ENCODE measurements at places on chromosomes 7 and 10. TPM values are rescaled to one million over a fixed set of nuclear protein-coding genes. Genes with fewer than 3 reads are reported as not detected.

The ASB10 gene
- total RNA-seq: not detected

DNA sequence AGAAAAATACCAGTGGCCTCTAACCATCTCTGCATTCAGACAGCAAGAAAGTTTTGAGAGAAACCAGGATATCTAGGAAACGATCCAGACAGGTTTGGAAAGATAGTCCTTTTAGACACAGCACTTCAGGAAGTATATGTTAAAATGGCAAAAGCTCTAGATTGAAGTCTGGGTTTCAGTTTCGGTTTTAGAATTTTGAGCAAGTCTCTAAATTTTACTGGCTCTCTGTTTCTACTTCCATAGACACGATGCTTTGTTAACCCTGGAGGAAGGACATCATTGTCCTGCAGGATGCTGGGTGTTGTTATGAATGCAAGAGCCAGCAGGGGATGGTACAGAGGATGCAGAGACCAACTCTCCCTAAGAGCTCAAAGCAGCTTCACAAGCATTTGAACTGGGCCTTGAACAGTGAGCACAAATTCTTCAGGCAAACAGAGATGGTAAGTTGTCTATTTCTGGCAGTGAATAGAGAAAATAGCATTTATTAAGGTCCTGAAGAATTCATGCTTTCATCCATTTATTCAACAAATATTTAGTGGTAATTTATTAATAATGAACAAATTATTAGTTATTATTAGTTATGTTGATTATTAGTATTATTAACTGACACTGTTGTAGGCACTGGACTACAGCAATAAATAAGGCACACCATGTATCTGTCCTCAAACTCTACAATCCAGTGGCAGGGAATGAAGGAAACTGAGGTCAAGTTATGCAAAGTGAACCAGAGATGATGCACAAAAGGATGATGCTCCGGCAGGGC is 152.7 kb upstream of the NRP1 start:
- no peak overlapping the region for H3K27ac ChIP-seq
- no peak overlapping the region for H3K4me3 ChIP-seq
- no peaks in the 10 kb centered on the region for H3K27me3 ChIP-seq

DNA sequence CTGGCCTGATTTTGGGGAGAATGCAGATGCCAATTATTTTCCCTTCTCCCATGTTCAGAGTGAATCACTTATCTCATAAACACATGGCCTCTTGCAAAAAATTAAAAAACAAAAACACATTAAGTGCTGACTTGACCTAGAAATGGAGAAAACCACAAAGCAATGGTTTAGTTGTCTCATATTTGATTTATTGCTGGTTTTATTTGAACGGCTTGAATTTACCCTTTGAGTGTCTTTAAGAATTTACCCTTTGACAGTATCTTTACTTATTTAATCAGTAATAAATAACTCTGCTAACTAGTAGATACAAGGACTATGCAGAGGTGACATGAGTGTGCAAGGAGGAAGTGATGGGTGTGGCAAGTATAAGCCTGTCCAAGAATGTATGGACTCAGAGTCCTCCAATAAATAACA is 68.1 kb upstream of the GSDME start:
- H3K4me1 ChIP-seq: peaks cover 43% of the 10 kb centered on the region
- no peak overlapping the region for H3K27ac ChIP-seq
- DNase-seq: no peak
- no peaks in the 10 kb centered on the region for H3K36me3 ChIP-seq
- H3K4me3 ChIP-seq: no peak overlapping the region

The LIPJ gene
- total RNA-seq: not detected

GRCh38 chr10:102395400-102396316 is at the start of gene NFKB2:
Gene NFKB2 (plus strand): TSS chr10:102395705. CDS start chr10:102395960, 255 bp downstream.
- peak; percentile 93 for DNase-seq
- H3K27ac ChIP-seq: peak within 1 kb of the TSS; percentile 98

- DNase-seq: no peak
- no peaks in the 10 kb centered on the region for H3K36me3 ChIP-seq
- peaks cover 100% of the 10 kb centered on the region for H3K27me3 ChIP-seq
- no peak overlapping the region for H3K4me3 ChIP-seq
- H3K27ac ChIP-seq: no peak overlapping the region
- H3K4me1 ChIP-seq: peaks cover 43% of the 10 kb centered on the region
Observed at GRCh38 chr10:123146013-123146893, 1.7 kb upstream of the HMX2 start.

The GPR146 gene
- 40.0 TPM for total RNA-seq

The ARHGAP12 gene
- 27.2 TPM for total RNA-seq

The PITX3 gene
- not detected for total RNA-seq

DNA sequence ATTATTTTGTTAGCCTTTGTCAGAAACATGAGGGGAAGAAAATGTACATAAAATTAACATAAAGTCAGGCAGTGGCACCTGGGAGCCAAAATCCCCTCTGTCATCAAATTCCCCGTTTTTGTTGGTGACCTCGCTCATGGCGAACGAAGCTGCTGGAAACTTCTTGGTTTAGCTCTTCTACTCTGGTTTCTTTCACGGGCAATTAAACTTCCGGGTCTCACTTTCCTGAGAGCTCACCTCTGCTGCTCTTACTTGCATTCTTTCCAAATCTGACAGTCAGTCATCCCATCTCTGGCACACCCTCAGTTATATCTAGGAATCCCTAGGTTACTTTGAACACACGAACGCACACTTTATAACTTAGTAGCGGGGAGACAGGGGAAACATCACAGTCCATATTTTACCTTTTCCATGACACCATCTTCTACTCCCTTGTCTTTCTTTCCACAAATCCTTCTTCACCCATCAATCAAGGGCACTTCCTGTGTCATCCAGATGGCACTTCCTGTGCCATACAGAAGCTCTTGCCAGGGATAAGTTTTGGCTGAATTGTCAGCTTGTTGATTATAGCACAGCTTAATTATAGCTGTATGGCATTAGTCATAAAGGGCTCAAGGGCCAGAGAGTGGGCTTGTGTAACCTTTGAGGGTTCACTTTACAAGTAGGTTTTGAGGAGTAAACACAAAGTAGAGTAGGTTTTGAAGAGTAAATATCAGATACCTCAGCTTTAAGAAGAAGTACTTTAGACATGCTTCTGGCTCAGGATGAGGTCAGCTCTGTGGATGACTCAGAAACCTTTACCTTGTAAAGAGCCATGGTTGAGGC is 105.1 kb downstream of the GATA3 start:
- no peaks in the 10 kb centered on the region for H3K27me3 ChIP-seq
- H3K4me1 ChIP-seq: no peaks in the 10 kb centered on the region
- H3K27ac ChIP-seq: no peak overlapping the region

The MBL2 gene
- total RNA-seq: not detected

GRCh38 chr10:87836098-87836497 is 18.1 kb upstream of the ATAD1 start:
- H3K36me3 ChIP-seq: no peaks in the 10 kb centered on the region
- H3K4me1 ChIP-seq: no peaks in the 10 kb centered on the region
- no peaks in the 10 kb centered on the region for H3K27me3 ChIP-seq
- no peak for DNase-seq

The CCL24 gene
- 4.8 TPM for total RNA-seq

- no peak overlapping the region for H3K4me3 ChIP-seq
- peaks cover 70% of the 10 kb centered on the region for H3K36me3 ChIP-seq
- no peak for DNase-seq
- H3K27ac ChIP-seq: no peak overlapping the region
- H3K4me1 ChIP-seq: peaks cover 5% of the 10 kb centered on the region
Observed at GRCh38 chr10:124403548-124403947, 15.2 kb downstream of the OAT start.

GRCh38 chr10:86666538-86666937 is 1.8 kb upstream of the LDB3 start:
- H3K4me1 ChIP-seq: no peaks in the 10 kb centered on the region
- H3K4me3 ChIP-seq: no peak overlapping the region
- no peaks in the 10 kb centered on the region for H3K27me3 ChIP-seq
- no peak overlapping the region for H3K27ac ChIP-seq

- no peak for DNase-seq
- no peaks in the 10 kb centered on the region for H3K4me1 ChIP-seq
- H3K4me3 ChIP-seq: no peak overlapping the region
- H3K27ac ChIP-seq: no peak overlapping the region
Observed at GRCh38 chr7:36999626-37000485, 275.6 kb upstream of the AOAH start.

DNA sequence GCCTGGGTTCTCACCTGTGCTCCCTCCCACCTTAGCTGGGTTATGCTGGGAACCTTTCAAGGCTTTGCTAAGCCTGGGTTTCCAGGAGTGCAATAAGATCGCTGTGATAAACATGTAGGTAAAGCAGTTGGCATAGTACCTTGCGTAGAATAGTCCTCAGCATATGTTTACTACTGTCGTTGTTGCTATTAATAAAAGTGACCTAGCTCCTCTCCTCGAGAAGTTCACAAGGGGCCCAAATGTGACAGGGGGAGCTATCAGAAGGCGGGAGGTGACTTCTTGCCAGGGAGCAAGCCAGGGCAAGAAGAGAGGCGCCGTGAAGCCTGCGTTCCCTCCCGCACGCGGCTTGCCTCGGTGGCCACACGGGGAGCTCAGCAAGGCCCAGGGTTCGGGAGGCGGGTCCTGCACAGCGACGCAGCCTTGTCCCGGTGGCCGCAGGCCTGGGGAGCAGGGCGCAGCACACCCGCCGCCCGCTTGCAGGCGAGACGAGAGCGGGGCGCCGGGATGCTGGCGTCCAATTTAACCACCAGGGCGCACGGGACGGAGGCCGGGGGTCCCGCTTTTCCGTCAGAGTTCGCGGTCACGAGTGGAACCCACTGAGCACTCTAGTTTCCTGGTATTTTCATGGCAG is 106.2 kb downstream of the SNX10 start:
- DNase-seq: no peak
- H3K4me3 ChIP-seq: peak overlapping the region; percentile 68
- no peaks in the 10 kb centered on the region for H3K27me3 ChIP-seq
- H3K36me3 ChIP-seq: no peaks in the 10 kb centered on the region
- H3K27ac ChIP-seq: peak overlapping the region; percentile 95
- H3K4me1 ChIP-seq: peaks cover 8% of the 10 kb centered on the region

DNA sequence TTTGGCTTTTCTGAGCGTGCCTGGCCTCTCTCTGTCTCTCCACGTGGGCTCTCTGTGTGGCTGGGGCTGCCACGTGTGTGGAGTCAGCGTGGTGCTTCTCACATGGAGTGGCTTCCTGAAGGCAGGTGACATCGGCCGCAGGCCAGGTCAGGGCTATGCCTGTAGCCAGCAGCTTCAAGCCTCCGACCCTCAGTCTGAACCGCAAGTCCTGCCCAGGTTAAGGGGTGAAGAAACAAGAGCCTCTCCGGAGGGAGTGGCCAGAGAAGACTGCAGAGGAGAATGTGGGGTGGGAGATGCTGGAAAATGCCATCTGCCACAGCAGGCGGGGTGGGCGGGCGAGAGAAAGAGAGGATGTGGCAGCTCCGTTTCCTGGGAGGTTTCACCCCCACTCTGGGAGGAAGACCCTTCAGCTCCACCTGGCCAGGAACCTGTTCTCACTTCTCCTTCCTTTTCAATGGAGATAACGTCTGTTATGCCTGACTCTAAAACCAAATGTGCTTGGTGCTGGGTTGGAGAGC is 14.3 kb upstream of the VIPR2 start:
- no peaks in the 10 kb centered on the region for H3K36me3 ChIP-seq
- no peaks in the 10 kb centered on the region for H3K4me1 ChIP-seq
- no peak overlapping the region for H3K4me3 ChIP-seq
- H3K27me3 ChIP-seq: no peaks in the 10 kb centered on the region
- DNase-seq: no peak

GRCh38 chr7:44706788-44707557 is 41.7 kb upstream of the ZMIZ2 start:
- no peak overlapping the region for H3K4me3 ChIP-seq
- no peaks in the 10 kb centered on the region for H3K27me3 ChIP-seq
- H3K27ac ChIP-seq: no peak overlapping the region
- no peak for DNase-seq
- H3K4me1 ChIP-seq: no peaks in the 10 kb centered on the region

The CTBP2 gene
- 66.7 TPM for total RNA-seq

Data from upper lobe of right lung (tissue), 1 donor.